ENCODE measurements at places on chromosomes 7 and 10.

GRCh38 chr10:99520847-99521764, 11.6 kb upstream of the NKX2-3 start:
- no peak for DNase-seq

- no peak for DNase-seq
Measured at GRCh38 chr7:116232920-116233319, 22.6 kb downstream of the TES start.

- no peak for DNase-seq
Measured at GRCh38 chr10:115093286-115093775, at the start of gene ATRNL1. ATRNL1 (plus strand) TSS chr10:115093365; CDS start chr10:115093751, 386 bp downstream.

GRCh38 chr10:716821-717220, 27.4 kb upstream of the DIP2C start:
- DNase-seq = no peak

DNA sequence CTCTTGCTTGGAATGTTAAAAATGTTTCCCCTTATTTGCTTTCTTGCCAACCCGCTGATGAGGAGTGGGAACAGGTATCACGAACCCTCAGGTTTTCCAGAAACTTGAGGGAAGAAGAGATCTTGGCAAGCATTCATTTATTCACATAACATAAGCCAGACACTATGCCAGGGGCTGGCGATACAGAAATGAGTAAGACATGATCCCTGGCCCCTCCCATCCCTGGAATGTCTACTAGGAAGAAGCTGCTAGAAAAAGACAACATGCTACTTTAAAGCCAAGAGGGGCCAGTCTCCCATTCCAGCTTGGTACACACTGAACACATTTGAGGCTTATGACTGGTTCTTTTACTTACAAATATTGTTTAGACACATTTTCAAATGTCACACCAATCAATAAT, 26.4 kb downstream of the SLC35B4 start:
- DNase-seq = no peak

DNA sequence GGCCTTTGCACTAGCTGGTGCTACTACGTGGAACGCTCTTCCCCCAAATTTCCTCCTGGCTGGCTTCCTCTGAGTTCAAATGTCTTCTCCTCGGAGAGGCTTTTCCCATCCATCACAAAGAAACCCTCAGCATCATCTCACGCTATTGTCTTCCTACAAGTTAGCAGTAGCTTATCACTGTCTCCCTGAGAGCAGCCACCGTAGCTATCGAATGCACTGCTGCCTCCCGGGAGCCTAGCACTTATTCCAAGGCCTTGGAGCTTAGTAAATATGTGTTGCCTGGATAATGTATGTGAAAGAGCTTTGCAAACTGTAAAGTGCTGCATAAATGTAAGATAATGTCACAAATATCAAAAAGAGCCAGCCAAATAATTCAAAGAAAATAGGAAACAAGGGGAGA, 124.4 kb downstream of the KCNMA1 start:
- DNase-seq = no peak

- DNase-seq = no peak
Measured at GRCh38 chr7:39217783-39218182, 240.1 kb downstream of the POU6F2 start.

DNA sequence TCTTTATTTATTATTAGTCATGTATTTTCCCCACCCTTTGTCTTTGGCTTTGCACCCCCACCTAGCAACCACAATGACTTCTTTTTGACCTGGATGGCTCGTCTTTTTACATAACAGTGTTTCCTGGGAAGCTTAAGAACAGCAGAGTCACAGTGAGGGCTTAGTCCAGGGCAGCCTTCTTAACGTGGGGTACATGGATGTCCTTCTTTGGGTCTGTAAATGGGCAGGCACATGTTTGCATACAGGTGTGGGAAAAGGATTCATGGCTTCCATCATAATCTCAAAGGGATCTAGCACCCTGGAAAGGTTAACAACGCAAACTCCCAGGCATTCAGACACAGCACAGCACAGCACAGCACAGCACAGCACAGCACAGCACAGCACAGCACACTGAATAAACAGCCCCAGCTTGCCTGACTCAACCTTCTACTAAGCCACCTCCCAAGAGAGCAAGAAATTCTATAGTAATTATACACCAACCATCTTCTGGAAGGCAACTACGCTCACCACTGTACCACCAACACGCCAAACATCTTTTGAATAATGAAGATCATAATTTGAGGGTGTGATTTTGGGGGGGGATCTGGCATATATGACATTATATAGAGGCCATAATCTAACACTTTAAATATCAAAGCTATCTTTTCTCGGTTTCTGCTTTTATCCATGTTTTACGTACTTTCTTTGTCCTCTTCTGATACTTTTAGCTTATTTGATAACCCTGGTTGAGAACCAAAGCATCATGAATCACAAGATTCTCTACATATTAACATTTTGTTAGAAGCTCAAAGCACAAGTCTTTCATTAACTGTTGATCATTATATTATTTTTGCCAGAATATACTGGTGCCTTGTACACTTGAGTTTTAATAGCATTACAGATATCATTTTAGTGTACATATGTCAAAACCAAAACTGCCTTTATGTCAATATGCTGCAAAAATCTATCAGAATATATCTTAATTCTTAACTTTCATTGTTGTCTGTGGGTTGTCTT, 177.2 kb upstream of the KLF14 start:
- no peak for DNase-seq

DNA sequence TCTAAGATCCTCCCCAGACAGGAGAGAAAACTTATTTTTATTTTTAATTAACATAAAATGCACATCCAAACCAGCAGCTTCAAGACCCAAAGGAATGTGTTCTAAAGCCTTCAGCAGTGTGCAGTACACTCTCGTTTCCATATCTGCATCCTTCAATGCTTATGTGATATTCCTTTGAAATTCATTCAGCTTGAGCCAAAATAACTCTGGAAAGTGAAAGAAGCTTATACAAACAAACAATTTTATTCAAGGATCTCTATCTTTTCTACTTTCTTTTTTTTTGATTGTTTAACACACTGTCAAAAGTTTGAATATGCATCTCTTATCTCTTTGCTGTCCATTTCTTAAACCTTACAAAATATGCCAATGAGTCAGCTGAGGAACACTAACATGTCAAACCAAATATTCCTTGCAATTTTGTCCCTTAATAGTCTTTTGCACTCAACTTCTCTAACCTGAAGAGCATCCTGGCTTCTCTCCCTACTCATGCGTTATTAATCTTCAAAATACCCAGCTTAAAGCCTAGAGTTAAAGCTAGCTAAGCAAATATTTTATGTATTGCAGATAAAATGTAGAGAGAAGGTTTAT, 124.3 kb downstream of the THSD7A start:
- DNase-seq = no peak

DNA sequence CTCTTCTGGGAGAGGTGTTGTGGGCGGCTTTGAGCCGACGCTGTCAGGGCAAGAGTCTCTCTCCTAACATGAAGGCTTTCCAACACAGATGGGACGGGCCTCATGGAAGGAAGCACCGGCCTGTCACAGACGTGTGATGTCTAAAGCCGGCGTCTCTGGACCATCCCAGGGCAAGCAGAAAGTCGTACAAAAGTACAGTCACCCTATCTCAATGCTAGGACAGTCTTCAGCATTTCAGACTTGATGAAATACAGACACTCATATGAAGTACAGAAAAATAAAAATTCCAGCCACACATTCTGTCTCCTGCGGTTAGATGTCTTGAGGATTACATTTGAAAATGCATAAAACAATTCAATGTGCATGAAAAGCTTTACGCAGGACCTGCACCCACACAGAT, 30.6 kb downstream of the CYP2W1 start:
- DNase-seq = no peak

GRCh38 chr10:1036341-1036791, 10.7 kb upstream of the IDI2 start:
- no peak for DNase-seq

DNA sequence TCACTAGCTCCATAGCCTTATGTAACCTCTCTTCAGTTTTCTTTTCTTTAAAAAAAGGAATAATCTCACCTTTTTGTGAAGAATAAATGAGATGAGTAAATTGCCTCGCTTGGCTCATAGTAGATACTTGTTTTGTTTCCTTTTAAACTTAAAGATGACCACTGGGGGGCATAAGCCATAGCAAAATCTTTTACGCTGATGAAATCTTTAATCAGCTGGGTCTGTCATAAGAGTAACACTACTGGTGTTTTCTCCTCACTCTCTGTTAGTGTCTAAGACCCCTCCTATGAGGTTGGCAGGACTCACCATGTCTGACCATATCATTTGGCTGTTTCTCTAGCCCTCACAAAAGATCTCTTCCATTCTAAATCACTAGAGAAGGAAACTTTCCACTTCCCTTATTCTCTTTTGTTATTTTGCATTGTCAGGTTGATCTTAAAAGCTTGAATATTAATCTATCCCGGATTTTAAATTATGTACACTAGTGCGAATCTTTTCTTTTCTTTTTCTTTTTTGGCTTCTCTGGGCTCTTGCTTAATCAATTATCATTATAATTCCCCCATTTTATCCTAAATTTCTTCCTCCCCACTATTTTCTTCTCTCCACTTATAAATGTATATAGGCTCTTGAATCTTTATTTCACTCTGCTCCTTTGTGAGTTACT, 12.5 kb downstream of the STAG3 start:
- DNase-seq = no peak

DNA sequence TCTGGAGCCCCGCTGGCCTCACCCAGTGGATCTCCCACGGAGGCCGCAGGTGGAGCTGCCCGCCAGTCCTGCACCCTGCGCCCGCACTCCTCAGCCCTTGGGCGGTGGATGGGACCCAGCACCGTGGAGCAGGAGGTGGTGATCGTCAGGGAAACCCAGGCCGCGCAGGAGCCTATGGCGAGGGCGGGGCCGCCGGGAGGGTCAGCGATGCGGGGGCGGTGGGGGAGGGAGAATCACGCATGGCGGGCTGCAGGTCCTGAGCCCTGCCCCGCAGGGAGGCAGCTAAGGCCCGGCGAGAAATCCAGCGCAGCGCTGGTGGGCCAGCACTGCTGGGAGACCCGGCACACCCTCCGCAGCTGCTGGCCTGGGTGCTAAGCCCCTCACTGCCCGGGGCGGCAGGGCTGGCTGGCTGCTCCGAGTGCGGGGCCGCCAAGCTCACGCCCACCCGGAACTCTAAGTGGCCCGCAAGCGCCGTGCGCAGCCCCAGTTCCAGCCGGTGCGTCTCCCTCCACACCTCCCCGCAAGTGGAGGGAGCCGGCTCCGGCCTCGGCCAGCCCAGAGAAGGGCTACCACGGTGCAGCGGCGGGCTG, 524.8 kb upstream of the TPK1 start:
- DNase-seq = no peak

GRCh38 chr10:49542353-49542752, 3.4 kb upstream of the ERCC6 start:
- DNase-seq = no peak

DNA sequence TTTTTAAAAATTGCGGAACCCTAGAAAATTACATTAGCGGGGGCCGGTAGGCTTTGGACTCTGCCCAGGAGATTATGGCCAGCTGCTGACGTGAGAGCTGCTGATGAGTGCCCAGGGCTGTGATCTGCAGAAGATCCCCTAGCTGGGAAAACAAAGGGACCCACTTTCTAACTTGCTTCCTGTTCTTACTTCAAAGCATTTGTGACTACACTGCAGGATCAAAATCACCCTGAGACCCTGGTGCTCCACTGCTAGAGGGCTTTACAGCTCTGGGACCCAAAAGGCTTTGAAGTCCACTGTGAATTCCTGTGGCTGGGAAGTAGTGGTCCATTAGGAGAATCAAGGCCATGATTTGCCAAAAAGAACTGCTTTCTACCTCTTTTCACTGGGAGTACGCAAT, 499.4 kb upstream of the AKR1E2 start:
- DNase-seq = no peak

GRCh38 chr7:19958309-19958896, 185.0 kb upstream of the TMEM196 start:
- no peak for DNase-seq

GRCh38 chr7:122520971-122521555, 177.9 kb downstream of the RNF133 start:
- no peak for DNase-seq

DNA sequence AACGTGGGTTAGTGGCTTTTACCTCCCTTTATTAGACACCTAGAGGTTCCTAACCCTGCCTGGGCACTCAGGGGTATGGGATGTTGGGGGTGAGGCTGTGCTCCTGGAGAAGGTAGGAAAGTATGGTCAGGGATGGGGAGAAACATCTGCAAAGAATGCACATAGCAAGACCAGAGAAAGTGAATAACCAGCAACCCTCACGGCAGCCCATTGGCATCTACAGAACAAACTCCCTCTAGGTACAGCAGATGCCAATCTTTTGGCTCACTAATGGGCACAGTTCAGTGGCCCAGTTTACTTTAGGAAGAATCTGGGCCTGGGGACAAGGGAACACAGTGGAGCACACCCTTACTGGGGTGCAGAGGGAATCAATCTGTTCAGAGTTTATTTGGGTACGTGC, 143.9 kb downstream of the JAZF1 start:
- no peak for DNase-seq

- DNase-seq = no peak
Measured at GRCh38 chr10:29277296-29277695, 11.6 kb upstream of the LYZL1 start.

DNA sequence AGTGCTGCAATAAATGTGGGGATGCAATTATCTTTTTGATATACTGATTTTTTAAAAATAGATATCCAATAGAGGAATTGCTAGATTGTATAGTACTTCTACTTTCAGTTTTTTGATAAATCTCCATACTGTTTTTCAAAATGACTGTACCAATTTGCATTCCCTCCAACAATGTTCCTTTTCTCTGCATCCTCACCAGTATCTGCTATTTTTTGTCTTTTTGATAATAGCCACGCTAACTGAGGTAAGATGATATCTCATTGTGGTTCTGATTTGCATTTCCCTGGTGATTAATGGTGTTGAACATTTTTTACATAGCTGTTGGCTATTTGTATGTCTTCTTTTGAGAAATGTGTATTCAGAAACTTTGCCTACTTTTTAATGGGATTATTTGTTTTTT, 217.7 kb upstream of the MTPN start:
- no peak for DNase-seq

- no peak for DNase-seq
Measured at GRCh38 chr7:29394321-29394720, 169.3 kb upstream of the PRR15 start.

DNA sequence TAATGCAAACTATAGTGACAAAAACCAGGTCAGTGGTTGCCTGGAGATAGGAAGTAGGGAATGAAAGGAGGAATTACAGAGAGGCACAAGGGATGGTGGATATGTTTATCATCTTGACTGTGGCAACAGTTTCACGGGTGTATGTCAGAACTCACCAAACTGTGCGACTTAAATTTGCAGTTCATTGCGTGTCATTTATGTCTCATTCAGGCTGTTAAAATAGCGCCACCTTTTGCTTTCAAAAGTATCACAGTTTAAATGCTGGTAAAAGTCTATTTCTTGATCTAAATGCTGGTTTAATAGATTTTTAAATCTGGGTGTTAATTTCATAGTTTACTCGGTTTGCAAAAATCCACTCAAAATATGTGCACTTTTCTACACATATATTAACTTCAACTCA, 51.0 kb downstream of the PTTG1IP2 start:
- DNase-seq = no peak

- DNase-seq = no peak
Measured at GRCh38 chr7:134509010-134509409, 18.4 kb upstream of the AKR1B10 start.

GRCh38 chr10:119346095-119346832, 138.9 kb downstream of the GRK5 start:
- DNase-seq = no peak
